ENCODE measurements at places on chromosomes 4 and X.

GRCh38 chrX:13797512-13797911 is 19.4 kb downstream of the GPM6B start:
- DNase-seq, result no peak

- DNase-seq, result no peak
Measured at GRCh38 chr4:100049872-100050271, 99.8 kb upstream of the H2AZ1 start.

- DNase-seq, result no peak
Measured at GRCh38 chr4:180953572-180953971, 1289.6 kb upstream of the TENM3 start.

DNA sequence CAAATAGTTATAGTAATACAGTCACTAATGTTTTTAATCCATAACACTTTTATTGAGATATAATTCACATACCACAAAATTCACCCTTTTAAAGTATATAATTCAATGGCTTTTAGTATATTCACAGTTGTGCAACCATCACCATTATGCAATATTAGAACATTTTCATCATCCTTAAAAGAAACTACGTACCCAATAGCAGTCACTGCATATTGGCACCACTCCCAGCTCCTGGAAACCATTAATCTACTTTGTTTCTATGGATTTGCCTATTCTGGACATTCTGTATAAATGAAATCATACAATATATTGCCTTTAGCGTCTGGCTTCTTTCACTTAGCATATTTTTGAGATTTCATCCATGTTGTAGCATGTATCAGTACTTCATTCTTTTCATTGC is 99.3 kb downstream of the AMMECR1 start:
- DNase-seq, result no peak

DNA sequence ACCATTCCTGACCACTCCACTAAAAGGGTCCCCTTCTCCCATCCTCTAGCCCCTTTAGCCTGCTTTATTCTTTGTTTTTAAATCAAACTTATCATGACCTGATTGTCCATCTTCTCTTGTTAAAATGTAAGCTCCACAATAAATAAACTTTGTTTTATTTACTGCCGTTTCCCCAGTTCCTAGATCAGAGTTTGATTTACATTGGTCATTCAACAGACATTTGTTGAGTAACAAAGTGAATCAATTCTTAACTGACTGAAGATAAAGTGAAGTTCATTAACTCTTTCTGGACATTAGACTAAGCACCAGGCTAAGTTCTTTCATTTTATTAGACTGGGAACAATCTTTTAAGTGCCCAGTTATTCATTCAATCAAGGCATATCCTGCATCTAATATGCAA is 263.2 kb upstream of the FTHL17 start:
- no peak for DNase-seq

GRCh38 chrX:151359931-151360871 is 36.8 kb upstream of the VMA21 start:
- DNase-seq, result no peak

DNA sequence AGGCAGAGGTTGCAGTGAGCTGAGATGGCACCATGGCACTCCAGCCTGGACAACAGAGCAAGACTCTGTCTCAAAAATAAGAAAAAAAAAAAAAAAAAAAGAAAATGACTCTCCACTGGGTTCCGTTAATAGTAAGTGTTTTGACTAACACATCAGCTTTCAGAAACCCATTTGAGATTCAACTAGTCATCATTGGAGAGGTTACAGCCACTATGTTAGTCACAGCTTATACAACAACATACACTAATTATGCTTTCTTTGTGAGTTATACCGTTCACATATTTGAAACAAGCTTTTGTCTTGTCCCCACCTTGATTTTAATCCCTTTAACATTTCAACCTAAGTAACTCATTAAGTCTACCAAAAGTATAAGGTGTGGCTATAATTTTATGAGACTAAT is 48.2 kb downstream of the HADH start:
- DNase-seq, result no peak

- DNase-seq, result no peak
Measured at GRCh38 chr4:153018031-153018430, 81.9 kb downstream of the FHDC1 start.

- DNase-seq, result no peak
Measured at GRCh38 chr4:1822568-1823544, 29.8 kb downstream of the FGFR3 start.

- no peak for DNase-seq
Measured at GRCh38 chr4:102387552-102388150, 42.4 kb upstream of the SLC39A8 start.

DNA sequence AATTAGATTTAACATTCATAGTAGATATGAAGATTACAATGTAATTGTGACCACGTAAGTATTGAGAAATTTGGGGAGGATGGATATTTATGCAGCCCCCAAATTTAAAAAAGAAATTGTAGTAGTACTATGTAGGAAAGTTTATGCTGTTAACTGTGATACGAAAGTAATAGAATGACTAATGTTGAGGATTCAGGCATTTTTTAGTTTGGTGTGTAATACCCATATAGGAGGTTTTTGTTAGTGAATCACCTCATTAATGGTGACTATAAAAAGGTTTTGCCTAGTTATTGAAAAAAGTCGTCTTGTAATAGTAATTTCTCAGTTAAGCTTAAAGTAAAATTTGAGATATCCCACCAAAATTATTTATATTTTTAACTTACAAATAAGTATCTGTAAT is 67.2 kb downstream of the SMARCAD1 start:
- DNase-seq, result no peak

DNA sequence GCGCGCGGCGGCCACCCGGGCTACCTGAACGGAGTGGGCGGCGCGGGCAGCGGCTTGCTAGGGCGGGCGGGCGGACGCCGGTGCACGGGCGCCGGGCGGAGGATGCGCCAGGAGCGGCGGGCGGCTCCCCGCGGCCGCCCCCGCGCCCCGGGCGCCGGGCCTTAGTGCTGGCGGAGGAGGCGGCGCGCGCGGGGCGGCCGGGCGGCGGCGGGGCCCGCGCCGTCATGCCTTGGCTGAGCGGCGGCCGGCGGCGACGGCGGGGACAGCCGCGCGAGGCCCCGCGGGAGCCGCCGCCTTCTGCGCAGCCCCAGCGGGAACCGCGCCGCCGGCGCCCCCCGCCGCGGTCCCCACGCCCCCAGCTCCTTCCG is 48.2 kb downstream of the CLDN34 start:
- no peak for DNase-seq

GRCh38 chrX:107571296-107571998 is 56.9 kb upstream of the PRPS1 start:
- no peak for DNase-seq

GRCh38 chrX:39205467-39205866 is 404.2 kb downstream of the MID1IP1 start:
- DNase-seq, result no peak

GRCh38 chrX:13371186-13371585 is 51.3 kb upstream of the ATXN3L start:
- DNase-seq, result no peak

All from stimulated activated CD8-positive, alpha-beta memory T cell treated with anti-CD3 and anti-CD28 coated beads, Interleukin-15, amount 100 ng/mL, for 4 hours (primary cell).